Esophagus muscularis mucosa (tissue), 4 donors: ENCODE measurements at places on chromosomes 5 and 9. TPM values are rescaled to one million over a fixed set of nuclear protein-coding genes. Genes with fewer than 3 reads are reported as not detected.

GRCh38 chr5:58081435-58081834, 378.5 kb downstream of the PLK2 start:
- no peak for DNase-seq
- no peaks in the 10 kb centered on the region for H3K36me3 ChIP-seq
- H3K27me3 ChIP-seq = no peaks in the 10 kb centered on the region
- no peaks in the 10 kb centered on the region for H3K4me1 ChIP-seq

DNA sequence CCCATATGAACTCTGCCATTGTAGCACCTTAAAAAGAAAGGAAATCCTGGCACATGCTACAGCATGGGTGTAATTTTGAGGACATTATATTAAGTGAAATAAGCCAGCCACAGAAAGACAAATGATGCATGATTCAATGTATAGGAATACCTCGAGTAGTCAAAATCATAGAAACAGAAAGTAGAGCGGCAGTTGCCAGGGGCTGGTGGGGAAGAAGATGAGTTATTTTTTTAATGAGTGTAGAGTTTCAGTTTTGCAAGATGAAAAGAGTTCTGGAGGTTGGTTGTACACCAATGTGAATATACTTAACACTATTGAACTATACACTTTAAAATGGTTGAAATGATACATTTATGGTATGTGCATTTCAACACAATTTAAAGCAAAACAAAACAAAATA, 133.0 kb downstream of the ZDHHC21 start:
- H3K36me3 ChIP-seq = no peaks in the 10 kb centered on the region
- DNase-seq = no peak
- no peaks in the 10 kb centered on the region for H3K4me1 ChIP-seq
- no peaks in the 10 kb centered on the region for H3K27me3 ChIP-seq

DNA sequence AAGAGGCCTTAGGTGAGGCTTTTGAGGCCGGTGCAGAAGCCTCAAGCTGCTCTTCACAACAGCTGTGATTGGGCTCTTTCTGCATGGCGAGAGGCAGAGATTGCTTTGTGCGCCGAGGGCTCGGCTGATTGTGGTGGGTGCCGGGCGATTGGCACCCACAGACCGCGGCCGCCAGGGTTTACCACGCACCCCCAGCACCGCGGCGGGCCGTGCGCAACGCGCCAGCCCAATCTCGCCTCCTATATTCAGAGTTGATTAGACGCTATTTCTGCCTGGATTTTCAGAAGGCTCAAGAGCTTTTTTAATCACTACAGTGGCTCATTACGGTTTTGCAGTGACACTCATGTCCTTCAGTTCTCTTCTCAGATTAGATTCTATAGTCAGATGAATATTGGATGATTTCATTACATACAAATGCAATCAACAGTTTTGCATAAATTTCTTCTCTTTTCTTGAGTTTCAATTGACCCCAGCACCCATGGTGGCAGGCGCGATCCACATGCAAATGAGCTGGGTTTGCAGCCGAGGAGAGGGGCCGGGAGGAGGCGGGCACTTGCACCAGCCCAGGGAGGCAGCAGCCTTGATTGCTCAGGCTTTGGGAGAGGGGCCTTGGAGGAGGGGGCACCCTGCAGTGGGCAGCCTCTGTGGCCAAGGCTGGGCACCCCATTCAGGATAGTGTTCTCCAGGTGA, 33.8 kb upstream of the PTGS1 start:
- no peak overlapping the region for H3K27ac ChIP-seq
- no peaks in the 10 kb centered on the region for H3K36me3 ChIP-seq
- no peak for DNase-seq
- H3K4me3 ChIP-seq = no peak overlapping the region

GRCh38 chr5:176407456-176408251, 8.7 kb downstream of the CLTB start:
- peaks cover 67% of the 10 kb centered on the region for H3K36me3 ChIP-seq
- no peak for DNase-seq
- H3K27me3 ChIP-seq = no peaks in the 10 kb centered on the region
- peak overlapping the region; percentile 50 for H3K27ac ChIP-seq

- H3K36me3 ChIP-seq = no peaks in the 10 kb centered on the region
- H3K4me1 ChIP-seq = peaks cover 10% of the 10 kb centered on the region
- no peak overlapping the region for H3K4me3 ChIP-seq
- no peak for DNase-seq
- no peak overlapping the region for H3K27ac ChIP-seq
Measured at GRCh38 chr9:137229903-137230704, 597 bp upstream of the SLC34A3 start.

DNA sequence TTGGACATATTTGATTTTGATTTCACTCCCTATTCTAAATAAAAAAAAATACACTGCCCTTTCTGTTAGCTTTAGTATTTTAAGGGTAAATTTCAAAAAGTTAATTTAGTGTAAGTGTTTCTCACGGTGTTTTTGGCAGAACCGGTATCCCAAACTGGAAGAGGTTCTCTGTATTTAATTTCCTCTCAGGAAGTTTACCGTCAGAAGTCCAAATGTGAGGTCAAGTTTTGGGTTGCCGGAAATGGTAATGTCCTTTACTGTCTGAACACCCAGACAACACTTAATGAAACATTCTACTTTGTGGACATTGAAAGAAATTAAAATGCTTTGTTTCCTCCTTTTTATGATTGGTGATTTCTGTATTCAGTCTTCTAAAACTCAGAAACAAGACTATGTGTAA, 148.7 kb upstream of the CDKN2B start:
- no peak for DNase-seq
- no peaks in the 10 kb centered on the region for H3K4me1 ChIP-seq
- no peak overlapping the region for H3K4me3 ChIP-seq
- no peaks in the 10 kb centered on the region for H3K36me3 ChIP-seq

GRCh38 chr5:132505641-132506040, 15.1 kb upstream of the IRF1 start:
- no peak for DNase-seq
- H3K36me3 ChIP-seq = no peaks in the 10 kb centered on the region
- H3K4me1 ChIP-seq = peaks cover 40% of the 10 kb centered on the region
- no peak overlapping the region for H3K4me3 ChIP-seq
- H3K27me3 ChIP-seq = no peaks in the 10 kb centered on the region

- DNase-seq = no peak
- no peak overlapping the region for H3K4me3 ChIP-seq
- H3K27ac ChIP-seq = no peak overlapping the region
- H3K4me1 ChIP-seq = peaks cover 26% of the 10 kb centered on the region
- H3K27me3 ChIP-seq = no peaks in the 10 kb centered on the region
Measured at GRCh38 chr9:108787690-108788048, 68.1 kb downstream of the ACTL7B start.

The GTF3C4 gene
- 11.8 TPM for total RNA-seq

DNA sequence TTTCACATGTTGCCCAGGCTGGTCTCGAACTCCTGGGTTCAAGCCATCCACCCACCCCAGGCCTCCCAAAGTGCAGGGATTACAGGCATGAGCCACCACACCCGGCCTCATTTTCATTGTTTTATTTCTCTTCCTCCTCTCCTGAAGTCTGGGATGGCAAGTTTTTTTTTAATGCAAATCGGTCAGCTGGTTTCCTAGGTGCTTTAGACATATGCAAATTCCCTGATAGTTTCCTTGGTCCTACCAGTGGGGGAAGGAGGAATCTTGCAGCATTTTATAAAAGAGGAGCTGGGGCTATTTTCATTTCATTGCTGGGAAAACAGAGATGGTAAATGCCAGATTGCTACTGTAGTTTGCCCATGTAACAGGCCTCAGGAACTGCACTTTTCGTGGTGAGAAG, 179.4 kb downstream of the ACTL7B start:
- no peak overlapping the region for H3K4me3 ChIP-seq
- H3K36me3 ChIP-seq = no peaks in the 10 kb centered on the region
- no peaks in the 10 kb centered on the region for H3K4me1 ChIP-seq
- H3K27ac ChIP-seq = no peak overlapping the region

DNA sequence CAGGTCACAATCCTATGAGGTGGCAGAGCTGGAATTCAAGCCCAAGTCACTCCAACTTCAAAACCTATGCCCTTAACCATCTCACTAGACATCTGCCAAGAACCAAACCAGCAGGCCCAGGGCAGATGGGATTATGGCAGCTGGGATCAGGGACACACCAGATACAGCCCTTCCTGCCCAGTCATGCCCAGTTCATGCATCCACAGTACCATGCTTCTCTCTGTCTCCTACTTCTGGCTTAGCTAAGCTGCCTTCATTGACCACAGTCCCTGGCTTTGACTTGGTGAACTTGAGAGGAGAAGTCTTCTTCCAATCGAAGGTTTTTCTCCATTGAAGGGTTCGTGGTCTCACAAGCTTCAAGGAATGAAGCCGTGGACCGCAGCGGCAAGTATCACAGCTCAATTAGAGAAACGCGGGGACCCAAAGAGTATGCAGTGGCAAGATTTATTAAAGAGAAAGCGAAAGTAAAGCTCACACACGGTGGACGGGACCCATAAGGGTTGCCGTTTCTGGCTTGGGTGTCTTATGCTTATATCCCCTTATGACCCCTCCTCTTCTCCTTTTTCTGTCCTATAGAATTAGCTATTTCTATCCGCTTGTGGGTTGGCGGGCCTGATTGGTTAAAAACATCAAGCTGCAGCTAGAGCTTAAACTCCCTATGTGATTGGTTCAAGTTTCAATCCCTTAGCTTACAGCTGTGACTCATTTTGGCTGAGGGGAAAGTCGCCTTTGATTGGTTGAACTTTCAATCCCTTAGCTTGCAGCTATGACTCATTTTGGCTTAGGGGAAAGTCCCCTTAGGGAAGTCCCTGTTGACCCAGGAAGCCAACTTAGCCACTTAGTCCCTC, 101.2 kb downstream of the TRIM36 start:
- no peaks in the 10 kb centered on the region for H3K36me3 ChIP-seq
- H3K27me3 ChIP-seq = no peaks in the 10 kb centered on the region
- no peak overlapping the region for H3K4me3 ChIP-seq
- DNase-seq = peak; percentile 83

The PCDHGB1 gene
- total RNA-seq = 5.1 TPM

DNA sequence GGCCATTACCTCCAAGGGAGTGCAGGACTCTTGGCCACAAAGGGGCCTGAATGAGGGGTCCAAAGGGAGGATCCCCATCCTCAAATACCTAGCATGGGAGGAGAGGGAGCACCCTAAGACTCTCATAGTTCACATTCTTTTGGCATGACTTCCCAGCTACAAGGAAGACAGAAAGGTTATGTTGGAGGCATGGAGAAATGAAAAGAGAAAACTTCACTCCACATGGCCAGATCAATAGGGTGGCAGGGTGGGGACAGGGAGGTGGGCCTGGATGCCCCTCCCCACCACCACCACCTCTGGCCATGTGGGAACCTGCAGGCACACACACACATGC, 97.6 kb downstream of the PAX5 start:
- no peak for DNase-seq
- no peak overlapping the region for H3K4me3 ChIP-seq
- no peaks in the 10 kb centered on the region for H3K27me3 ChIP-seq
- H3K36me3 ChIP-seq = no peaks in the 10 kb centered on the region

GRCh38 chr5:20486826-20487225, 498.8 kb upstream of the CDH18 start:
- H3K36me3 ChIP-seq = no peaks in the 10 kb centered on the region
- H3K27me3 ChIP-seq = no peaks in the 10 kb centered on the region
- no peak overlapping the region for H3K27ac ChIP-seq
- no peak overlapping the region for H3K4me3 ChIP-seq
